ENCODE measurements at places on chromosomes 3 and 15.

- no peak for DNase-seq
Measured at GRCh38 chr3:186589121-186589520, 18.6 kb downstream of the DNAJB11 start.

DNA sequence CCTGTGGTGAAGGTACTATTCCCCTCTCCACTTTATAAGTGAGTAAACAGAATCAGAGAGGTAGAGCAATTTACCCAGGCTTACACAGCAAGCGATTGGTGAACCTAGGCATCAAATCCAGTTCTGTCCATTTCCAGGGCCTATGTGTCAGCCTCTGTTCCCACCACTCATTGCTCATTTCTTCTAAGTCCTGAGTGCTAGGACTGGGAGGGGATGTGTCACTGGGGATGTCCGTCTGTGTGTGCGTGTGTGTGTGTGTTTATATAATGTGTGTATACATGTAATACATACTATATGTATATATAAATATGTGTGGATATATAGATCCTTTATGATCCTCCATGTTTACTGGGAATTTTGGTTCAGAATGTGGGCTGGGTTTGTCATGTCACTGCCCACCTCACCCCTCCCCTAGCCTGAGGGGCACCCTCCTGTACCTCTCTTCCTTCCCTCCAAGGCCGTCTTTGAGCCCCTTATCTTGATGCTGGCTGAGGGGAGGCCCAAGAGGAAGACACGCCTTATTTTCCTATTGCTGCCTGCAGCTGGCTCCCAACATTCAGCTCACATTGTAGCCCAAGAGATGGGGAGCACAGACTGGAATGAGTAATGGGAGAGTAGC is 2.1 kb downstream of the TMEM43 start:
- no peak for DNase-seq

DNA sequence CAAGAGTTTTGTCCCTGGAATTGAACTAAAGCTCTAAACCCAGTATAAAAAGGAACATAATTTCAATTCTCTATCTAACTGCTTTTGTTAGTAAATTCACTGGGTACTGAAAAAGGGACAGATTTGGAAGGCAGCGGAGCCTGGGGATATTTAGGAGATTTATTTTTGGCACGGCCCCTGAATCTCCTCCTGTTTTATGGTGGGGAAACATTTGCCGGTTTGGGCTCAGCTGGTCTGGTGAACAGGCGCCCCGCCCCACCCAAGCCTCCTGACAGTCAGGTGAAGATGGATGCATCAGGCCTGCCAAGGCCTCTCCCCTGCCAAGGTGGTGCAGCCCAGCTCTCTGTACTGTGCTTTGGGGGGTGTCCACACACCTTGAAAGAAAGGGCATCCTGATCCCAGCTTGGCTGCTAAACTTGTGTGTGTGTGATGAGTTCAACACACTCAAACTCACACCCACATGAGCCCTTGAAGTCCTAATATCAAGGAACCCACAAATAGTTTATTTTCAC is 46.3 kb downstream of the EBLN2 start:
- no peak for DNase-seq

GRCh38 chr15:92184142-92184541 is 209.5 kb upstream of the ST8SIA2 start:
- DNase-seq, result no peak

GRCh38 chr15:25134546-25134945 is 179.8 kb downstream of the SNRPN start:
- no peak for DNase-seq

GRCh38 chr3:46215810-46216414 is 7.8 kb upstream of the CCR1 start:
- DNase-seq, result no peak

- no peak for DNase-seq
Measured at GRCh38 chr3:38158472-38158871, 6.9 kb upstream of the OXSR1 start.

GRCh38 chr3:89098964-89099585 is 8.3 kb upstream of the EPHA3 start:
- DNase-seq, result peak; percentile 40

GRCh38 chr3:37680401-37680800 is 181.3 kb upstream of the CTDSPL start:
- DNase-seq, result no peak

DNA sequence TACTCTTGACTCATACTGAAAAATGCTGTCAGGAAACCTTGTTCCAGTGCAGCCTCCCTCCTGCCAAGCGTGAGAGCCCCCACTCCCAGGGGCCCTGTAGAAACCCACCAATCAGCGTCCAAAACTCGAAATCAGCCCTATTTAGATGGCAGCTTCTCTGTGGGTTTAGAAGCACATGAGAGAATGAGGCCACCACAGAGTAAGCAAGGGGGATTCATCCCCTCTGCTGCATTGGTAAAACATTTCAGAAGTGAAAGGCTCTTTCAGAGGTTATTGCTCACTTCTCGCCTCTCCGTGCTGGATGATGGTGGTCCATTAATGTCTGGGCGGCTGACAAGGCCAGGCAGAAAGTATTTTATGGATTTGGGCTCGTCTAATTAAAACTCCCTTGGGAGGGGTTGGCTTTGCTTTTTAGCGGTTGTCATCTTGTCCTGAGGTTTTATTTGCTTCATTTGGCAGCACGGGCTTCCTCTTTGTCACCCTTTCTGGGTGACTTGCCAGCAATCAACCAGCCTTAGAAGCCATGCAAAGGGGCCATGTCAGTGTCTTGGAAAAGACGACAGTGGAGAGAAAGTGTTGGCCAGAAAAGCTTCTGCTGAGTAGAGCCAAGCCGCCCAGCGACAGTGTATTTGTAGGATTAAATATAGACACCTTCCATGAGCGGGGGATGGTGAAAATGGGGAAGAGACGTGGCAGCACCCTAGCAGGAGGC is 145.5 kb downstream of the ATP10A start:
- DNase-seq, result no peak

- no peak for DNase-seq
Measured at GRCh38 chr3:113241292-113242095, 30.1 kb downstream of the BOC start.

- no peak for DNase-seq
Measured at GRCh38 chr3:183954875-183955274, 62.8 kb downstream of the ABCC5 start.

DNA sequence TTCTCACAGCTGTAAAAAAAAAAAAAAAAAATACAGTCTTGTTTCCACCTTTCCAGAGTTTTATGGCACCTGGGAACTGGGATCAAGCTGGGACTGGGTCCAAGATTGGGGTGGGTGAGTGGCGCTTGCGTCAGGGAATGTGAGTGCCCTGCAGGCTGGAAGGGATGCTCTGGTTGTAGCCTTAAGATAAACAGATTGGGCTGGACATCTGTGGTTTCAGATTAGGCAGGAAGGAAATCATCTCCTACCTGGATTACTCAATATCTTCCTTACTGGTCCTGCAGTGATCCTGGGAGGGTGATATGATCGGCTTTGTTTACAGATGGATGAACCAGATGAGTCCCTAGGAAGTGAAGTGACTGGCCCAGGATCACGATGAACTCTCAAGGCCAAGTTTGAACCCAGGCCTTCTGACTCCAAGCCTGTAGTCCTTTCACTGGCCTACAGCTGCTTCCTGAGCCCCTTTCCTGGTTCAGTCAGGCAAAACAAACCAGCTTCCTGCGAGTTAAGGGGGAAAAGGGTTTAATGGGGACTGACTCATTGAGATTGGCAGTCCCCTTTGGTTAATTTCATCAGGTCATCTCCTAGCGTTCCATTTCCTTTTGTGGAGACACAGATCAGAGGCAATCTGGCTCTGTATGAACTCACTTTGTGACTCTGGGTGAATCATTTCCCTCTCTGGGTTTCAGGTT is 179.8 kb downstream of the THSD4 start:
- no peak for DNase-seq

- no peak for DNase-seq
Measured at GRCh38 chr3:153961494-153961893, 159.7 kb upstream of the ARHGEF26 start.

- DNase-seq, result no peak
Measured at GRCh38 chr3:149858911-149859310, 45.9 kb downstream of the RNF13 start.

GRCh38 chr15:42507514-42507913 is 12.1 kb downstream of the SNAP23 start:
- no peak for DNase-seq

- no peak for DNase-seq
Measured at GRCh38 chr15:46701346-46701745, 1016.0 kb upstream of the SEMA6D start.

GRCh38 chr3:44981220-44981619 is 5.2 kb downstream of the EXOSC7 start:
- DNase-seq, result no peak

DNA sequence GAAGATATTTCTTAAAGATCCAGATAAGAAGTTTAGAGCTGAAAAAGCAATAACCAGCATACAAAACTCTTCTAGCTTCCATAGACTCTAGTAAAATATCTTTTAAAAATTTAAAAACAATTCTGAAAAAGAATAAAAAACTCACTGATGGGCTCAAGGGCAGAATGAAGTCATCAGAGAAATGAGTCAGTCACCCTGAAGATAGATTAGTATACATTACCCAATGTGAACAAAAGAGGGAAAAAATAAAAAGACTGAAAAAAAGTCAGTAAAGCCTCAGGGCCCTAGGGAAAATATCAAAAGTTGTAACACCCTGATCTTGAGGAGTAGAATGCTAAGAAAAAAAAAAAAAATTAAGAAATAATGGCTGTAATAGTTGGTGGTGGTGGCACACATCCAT is 11.4 kb downstream of the DET1 start:
- DNase-seq, result no peak

DNA sequence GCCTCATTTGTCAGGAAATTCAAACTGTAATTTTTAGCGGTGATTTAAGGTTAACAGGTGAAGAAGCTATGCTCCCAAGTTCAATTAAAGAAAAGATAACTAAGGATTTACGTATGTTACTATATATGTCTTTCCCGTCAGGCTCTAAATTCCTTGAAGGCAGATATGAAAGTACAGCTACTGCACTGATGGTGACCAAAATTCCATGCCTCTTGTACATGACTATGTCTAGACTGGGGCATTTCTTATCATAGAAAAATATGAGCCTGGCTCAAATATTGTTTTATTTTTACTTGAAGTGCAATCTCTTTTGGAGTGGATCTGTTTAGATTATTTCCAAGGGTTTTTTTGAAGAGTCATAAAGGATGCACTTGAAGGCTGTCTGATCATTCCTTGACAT is 647.1 kb upstream of the KCNMB2 start:
- no peak for DNase-seq

- DNase-seq, result no peak
Measured at GRCh38 chr3:43144761-43145490, 39.0 kb upstream of the POMGNT2 start.

Data from CD4-positive, alpha-beta T cell (primary cell).